ENCODE measurements at places on chromosomes 16 and 17.
A peak's percentile ranks its signal among the peaks of the same experiment; 100 is the strongest.

DNA sequence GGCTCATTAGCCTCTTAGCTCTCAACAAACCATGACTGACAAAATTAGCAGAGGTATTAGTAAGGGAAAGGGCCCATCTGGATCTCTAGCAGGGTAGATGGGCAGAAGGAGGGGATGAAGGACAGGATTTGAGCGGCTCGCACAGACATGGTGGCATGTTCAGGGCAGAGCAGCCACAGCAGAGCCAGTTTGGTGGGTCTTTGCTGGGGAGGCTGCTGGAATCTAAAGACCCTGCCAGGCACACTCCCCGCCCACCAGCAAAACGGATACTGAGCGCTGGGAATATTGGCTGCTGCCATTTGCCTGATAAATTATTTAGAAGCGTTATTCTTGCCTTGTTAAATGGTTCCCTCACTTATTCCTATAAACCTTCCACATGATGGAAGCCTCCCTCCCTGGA, 20.7 kb upstream of the NAT9 start:
- no peak for DNase-seq

DNA sequence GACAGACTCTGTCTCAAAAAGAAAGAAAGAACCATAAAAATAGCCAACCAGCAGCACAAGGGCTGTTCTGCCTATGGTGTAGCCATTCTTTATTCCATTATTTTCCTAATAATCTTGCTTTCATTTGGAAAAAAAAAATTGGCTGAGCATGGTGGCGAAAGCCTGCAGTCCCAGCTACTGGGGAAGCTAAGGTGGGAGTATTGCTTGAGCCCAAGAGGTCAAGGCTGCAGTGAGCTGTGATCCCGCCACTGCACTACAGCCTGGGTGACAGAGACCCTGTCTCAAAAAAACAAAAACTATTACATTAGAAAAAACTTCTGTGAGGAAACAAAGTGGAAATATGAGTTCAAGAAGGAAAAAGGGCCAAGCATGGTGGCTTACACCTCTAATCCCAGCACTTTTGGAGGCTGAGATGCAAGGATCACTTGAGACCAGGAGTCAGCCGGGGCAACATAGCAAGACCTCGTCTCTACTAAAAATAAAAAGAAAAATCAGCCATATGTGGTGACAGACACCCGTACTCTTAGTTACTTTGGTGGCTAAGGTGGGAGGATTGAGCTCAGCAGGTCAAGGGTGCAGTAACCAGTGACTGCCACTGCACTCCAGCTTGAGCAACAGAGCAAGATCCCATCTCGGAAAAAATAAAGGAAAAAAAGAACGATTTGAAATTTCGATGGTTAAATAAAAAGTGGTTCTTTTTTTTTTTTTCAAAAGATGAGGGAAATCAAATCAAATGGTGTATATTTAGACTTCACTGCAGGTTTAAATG, 2.5 kb downstream of the DCAKD start:
- DNase-seq = no peak

- DNase-seq = no peak
Observed at GRCh38 chr17:53543472-53543871, 279.3 kb upstream of the KIF2B start.

- no peak for DNase-seq
Observed at GRCh38 chr16:87156195-87156594, 161.0 kb downstream of the C16orf95 start.

- DNase-seq = no peak
Observed at GRCh38 chr17:78575340-78575739, 1.9 kb downstream of the DNAH17 start.

DNA sequence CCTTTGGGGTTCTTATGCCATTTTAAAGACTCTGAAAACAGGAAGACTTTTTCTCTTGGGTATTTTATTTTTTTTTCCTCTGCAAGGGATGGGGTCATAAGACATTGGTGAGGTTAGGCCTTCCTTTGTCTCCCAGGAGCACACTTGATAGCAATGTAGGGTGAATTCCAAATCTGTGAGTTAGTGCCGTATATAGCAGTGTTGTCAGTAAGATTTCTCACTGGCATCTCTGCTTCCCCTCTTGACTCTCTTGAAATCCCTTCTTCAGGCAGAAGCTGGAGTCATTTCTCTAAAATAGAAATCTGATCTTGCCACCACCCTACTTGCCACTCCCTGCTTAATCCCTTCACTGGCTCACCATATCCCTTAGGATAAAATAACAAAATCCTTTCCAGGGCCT, 529.7 kb downstream of the WWOX start:
- no peak for DNase-seq

- DNase-seq = no peak
Observed at GRCh38 chr17:2374549-2375285, 26.1 kb downstream of the MNT start.

GRCh38 chr17:15914400-15915170, 30.3 kb upstream of the ADORA2B start:
- peak; percentile 40 for DNase-seq

- DNase-seq = no peak
Observed at GRCh38 chr16:47578573-47578972, 117.4 kb downstream of the PHKB start.

GRCh38 chr17:17729620-17730249, 48.5 kb downstream of the RAI1 start:
- DNase-seq = peak; percentile 5

DNA sequence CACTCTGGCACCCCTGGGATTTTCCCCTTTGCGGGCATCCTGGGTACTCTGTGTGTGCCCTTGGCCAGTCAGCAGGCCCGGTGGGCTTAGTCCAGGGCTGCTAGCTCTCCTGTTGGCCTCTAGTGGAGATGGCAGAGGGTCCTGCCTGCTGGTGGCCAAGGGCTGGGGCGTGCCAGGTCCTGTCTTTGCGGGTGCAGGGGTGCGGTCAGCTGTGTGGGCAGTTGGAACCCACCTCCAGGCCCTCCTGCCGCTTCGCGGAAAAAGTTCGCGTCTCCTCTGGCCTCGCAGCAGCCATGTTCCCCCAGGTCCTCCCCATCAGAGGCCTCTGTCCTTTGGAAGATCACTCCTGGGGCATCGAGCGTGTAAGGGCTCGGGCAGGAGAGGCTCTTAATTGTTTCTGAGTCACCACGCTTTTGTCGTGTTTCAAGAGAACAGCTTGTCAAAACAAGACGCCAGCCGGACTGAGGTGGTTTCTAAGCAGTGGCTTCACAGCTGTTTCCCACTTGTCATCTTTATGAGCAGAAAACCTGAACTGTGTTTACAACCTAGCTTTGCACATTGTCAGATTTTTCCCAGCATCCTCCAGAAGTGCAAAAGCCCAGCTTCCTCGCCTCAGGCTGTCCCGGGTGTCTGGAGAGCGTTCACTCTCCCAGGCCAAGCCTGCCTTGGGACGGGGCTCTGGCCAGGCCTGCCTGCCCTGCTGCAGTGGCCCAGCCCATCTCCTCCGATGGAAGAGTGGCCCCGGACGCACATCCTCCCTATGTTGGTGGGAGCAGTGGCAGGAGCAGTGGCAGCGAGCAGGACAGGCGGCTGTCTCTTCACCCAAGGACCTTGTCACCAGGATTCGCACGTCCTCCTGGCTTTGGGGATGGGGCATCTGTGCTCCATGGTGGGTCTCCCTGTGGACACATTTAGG, 5.0 kb upstream of the DNASE1L2 start:
- no peak for DNase-seq

- DNase-seq = peak; percentile 82
Observed at GRCh38 chr17:31492880-31493655, 101.6 kb downstream of the RAB11FIP4 start.

GRCh38 chr16:3861808-3862451, 18.6 kb downstream of the CREBBP start:
- DNase-seq = no peak

DNA sequence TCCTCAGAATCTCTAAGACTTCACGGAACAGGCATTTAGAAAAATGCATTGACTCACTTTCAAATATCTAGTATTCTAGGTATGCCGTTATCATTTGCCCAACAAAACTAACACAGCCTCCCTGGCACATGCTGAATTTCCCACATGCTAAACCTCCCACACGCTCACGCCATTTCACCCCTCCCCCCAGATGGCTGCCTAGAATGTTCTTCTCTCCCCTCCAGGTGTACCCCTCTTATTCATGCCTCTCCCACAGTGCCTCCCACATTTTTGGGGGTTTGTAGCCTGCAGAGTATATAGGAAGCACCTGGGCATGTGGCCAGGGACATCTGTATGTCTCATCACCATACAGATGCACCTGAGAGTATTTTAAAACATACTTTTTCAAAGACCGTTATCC, 38.2 kb upstream of the ICAM2 start:
- DNase-seq = no peak

- DNase-seq = no peak
Observed at GRCh38 chr17:50893183-50893993, 27.2 kb upstream of the TOB1 start.

- no peak for DNase-seq
Observed at GRCh38 chr16:16141784-16142396, 81.4 kb downstream of the ABCC6 start.
